ENCODE measurements at places on chromosomes 2 and 18. TPM values are rescaled to one million over a fixed set of nuclear protein-coding genes. Genes with fewer than 3 reads are reported as not detected.

The TDRD15 gene
- not detected for total RNA-seq

The IL36G gene
- total RNA-seq, result not detected

The MEP1B gene
- total RNA-seq, result not detected

GRCh38 chr18:45007531-45007930 lies 326.8 kb downstream of the SETBP1 start:
- DNase-seq, result no peak

DNA sequence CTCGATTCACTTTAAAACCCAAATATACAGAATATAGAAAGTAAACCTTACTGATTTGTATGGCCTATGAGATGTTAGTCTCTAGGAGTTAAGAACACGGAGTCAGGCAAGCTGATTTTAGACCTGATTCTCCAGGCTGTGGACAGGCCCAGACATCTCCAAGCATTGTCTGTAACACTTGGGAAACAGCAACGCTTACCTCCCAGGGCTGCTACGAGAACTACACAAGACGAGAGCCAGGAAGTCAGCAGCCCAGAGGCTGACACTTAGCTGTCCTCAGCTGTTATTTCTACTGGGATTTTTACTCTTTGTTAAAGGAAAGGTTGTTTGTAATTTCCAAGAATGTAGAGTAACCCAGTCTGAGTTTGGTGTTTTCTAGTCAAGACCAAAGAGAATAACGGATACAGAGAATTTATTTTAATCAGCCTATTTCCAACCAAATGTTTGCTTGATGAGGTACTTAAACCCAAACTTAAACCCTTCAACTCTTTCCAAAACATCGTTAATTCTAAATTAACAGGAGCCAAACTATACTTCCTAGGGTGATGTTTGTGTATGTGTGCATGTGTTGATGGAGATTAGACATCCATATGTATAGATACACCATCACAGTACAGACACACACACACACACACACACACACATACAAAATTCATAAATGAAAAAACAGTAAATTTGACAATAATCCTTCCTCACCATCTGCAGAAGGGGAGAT lies 123.4 kb downstream of the LAMA1 start:
- DNase-seq, result no peak

- no peak for DNase-seq
Measured at GRCh38 chr2:68134554-68134953, 23.1 kb upstream of the PNO1 start.

DNA sequence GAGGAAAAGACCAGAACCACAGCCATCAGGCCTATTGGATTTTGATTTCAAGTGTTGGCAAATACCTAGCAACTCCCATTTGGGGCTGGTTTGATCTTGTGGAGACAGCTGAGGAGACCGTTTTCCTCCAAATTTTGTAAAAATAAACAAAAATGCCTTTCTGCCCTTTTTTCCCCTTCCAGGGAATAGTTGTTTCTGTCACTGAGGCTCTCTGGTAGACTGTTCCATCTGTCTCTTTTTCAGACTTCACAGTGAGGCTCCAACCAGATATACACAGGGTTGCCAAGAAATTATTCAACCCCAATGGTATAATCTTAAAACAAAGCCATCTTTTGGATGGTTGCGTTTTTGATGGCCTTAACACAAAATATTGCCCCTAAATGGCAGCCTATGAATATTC lies 115.7 kb downstream of the ACOXL start:
- no peak for DNase-seq

GRCh38 chr2:20365249-20365817 lies 14.7 kb upstream of the PUM2 start:
- DNase-seq, result no peak

DNA sequence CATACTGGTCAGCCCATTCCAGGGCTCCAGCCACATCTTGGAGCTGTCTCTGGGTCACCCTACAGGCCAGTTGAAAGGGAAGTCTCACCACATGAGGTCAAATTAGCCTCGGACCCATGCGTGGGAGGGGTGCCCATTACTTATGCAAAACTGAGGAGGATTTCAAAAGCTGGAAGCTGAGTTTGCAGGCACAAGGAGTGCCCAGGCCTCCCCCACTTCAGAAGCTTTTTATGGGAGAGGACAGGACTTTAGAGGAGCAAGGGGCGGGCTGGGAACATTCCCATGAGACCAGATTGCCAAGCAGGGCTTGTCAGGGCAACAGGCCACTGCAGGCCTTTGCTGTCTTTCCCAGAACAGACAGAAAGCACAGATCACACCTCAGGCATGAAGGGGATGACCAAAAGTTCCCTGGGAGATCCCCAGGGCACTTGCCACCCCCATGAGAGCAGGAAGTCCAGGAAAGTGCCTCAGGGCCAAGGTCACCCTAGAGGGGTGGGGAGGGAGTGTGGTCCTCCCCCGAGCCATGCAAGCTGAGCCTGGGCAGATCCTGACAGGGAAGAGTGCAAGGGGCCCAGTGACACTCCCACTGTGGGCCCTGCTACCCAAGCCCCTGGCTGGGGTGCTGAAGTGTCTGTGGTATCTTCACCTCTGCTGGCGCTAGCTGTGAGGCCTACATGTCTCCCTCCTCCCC lies 267.7 kb downstream of the BCL11A start:
- DNase-seq, result no peak

GRCh38 chr2:173354073-173354581 lies 545 bp upstream of the CDCA7 start:
- no peak for DNase-seq

DNA sequence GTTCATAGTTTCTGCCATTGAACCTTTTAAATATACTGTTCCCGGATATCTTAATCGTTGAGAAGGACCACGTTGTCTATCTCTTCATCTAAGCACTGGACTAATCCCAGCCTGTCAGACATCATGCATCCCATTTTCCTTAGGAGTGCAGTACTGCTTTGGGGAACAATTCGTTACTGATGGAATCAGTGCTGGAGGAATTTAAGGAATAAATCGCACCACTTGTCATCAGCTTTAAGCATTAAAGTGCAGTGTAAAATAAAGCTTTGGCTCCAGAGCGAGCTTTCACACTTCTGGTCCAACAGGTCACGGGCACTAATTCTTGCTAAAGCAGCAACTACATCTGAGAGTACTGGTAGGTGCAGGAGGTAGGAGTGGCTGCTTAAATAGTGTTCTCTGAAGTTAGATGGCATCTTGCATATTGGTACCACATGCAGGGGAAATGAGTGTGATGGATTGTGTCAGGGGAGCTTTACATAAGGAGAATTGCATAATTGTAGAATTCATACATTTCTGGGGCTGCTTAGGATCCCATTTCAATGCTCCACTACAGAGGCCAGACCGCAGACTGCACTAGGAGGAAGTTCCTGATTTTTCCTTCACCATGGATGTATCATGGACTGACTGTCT lies 105.7 kb upstream of the RASGRP3 start:
- no peak for DNase-seq

- DNase-seq, result no peak
Measured at GRCh38 chr2:233447506-233448219, 93.4 kb downstream of the DGKD start.

GRCh38 chr2:233080836-233081229 lies 20.7 kb downstream of the INPP5D start:
- DNase-seq, result no peak
